ENCODE measurements at places on chromosomes 12 and 14.

GRCh38 chr12:51871918-51872688 is 15.8 kb upstream of the ANKRD33 start:
- DNase-seq = no peak

GRCh38 chr12:39144613-39145061 is 239.2 kb upstream of the CPNE8 start:
- DNase-seq = no peak

GRCh38 chr12:1844661-1845409 is 24.5 kb downstream of the LRTM2 start:
- no peak for DNase-seq

GRCh38 chr14:55733599-55733998 is 153.6 kb downstream of the KTN1 start:
- DNase-seq = no peak

- DNase-seq = no peak
Observed at GRCh38 chr14:104359969-104360442, 219.6 kb upstream of the C14orf180 start.

- no peak for DNase-seq
Observed at GRCh38 chr12:113092607-113093408, 36.3 kb downstream of the DTX1 start.

DNA sequence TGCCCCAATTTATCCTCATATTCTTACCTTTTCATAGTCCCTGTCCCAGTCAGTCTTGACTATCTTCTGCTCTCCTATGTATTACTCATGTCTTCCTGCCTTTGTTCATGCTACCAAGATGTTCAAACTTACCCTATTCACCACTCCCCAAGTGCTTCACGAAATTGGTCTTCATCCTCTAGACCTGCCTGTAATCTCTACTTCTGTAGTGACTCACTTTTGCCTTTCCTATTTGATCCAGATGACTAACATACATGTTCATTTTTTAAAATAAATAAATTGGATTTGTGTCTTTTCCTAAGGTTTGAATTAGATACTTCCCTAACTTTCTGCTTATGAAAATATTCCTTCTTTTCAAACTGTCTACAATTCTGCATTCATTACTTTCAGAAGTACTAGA is 107.7 kb upstream of the PPM1H start:
- no peak for DNase-seq

GRCh38 chr14:75804570-75805275 is 143.7 kb downstream of the TTLL5 start:
- DNase-seq = no peak

- no peak for DNase-seq
Observed at GRCh38 chr12:101107032-101107763, 102.8 kb downstream of the SLC5A8 start.

- no peak for DNase-seq
Observed at GRCh38 chr12:117098361-117099217, 627 bp downstream of the TESC start.

- no peak for DNase-seq
Observed at GRCh38 chr12:123013185-123014095, 33.0 kb downstream of the ARL6IP4 start.

GRCh38 chr12:40223646-40224045 is 1.2 kb upstream of the LRRK2 start:
- no peak for DNase-seq

DNA sequence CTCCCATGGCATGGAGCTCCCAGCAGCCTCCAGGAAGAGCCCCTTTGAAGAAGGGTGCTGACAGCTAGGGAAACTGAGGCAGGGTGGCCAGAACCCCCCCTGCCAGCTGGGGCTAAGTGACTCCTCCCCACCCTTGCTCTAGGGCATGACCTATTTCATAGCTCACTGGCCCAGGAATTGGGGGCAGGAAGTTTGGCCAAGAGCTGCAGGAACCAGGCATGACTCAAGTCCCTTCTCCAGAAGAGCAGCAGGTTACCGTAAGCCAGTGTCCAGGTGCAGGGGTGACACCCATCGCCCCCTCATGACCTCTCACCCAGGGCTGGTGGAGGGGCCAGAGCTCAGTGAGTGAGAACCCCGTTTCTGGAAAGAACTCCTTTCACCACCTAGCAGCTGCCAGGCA is 1.9 kb downstream of the RASAL1 start:
- no peak for DNase-seq

DNA sequence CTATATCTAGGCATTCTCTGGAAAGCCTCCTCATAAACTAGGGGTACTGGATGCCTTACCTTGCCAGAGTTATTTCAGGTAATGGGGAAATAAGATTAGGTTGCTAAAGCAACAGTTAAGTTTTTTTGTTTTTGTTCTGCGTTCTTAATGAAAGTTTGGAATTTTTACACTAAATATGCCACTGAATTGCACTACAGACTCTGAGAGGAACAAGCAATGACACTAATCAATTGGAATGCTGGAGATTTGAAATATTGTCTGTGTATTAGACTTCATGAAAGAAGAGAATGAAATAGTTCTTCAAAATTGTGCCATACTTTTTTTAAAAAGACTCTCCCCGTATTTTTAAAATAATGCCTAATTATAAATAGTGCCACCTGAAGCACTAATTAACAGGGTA is 287.8 kb downstream of the NAV3 start:
- no peak for DNase-seq

- DNase-seq = no peak
Observed at GRCh38 chr14:81093651-81094050, 127.1 kb downstream of the GTF2A1 start.

GRCh38 chr14:58668848-58669480 is 31.2 kb downstream of the DACT1 start:
- no peak for DNase-seq

GRCh38 chr12:116247377-116247776 is 30.1 kb downstream of the MED13L start:
- DNase-seq = no peak

- DNase-seq = no peak
Observed at GRCh38 chr14:35117112-35117511, 4.7 kb downstream of the PPP2R3C start.

DNA sequence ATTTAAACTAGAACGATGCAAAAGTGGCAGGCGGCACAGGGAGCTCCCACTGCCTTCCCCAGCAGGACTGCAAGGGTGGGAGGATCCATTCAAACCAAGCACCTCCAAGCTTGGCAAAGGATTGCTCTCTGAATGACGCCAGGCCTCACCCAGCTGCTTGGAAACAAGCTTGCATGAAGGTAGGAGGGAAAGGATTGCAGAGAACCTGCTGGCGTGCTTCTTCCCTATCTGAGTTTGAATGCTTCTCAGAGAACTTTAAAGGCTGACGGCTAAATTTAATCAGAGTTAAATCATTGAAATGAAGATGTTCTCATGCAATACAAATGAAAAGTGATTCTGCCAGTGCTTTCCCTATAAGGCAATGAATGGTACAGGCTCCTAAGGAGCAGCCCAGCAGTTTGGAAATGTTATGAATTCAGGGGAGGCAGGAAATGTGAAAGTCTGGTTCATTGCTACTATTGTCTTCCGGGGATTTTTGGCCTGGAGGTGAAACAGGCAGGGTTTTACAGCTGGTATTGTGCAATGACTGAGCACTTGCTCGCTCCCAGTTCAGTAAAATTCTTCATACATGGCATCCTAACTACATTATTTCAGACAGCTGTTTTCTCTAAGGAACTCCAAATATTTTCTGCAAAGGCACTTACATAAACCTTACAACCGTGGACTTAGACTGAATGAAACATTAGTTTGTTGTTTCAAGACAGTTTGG is 31.9 kb upstream of the DUSP6 start:
- no peak for DNase-seq
